ENCODE measurements at places on chromosomes 16 and 17.

GRCh38 chr16:67961551-67961957 is 6.9 kb downstream of the SLC12A4 start:
- peak; percentile 80 for DNase-seq

DNA sequence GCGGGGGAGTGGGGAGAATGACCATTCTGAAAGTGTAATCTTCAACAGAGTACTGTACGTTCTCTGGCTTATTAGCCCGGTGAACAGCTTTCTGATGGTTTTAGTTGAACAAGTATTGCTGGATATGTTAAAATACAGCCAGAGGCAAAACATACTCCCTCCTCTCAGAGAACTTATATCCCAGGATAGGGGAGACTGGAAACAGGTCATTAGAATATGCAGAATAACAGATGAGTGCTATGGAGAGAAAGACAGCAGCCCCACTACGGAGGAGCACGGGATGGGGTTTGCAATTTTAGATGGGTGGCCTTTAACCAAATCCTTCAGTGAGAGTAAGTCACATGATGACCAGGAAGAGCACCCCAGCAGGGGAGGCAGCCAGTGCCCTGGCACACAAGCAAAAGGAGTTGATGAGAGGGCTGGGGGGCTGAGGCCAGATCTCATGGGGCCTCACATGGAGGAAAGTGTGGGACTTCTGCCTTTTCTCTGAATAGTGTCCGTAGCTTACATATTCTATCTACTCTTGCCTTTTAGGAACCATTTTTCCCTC is 43.1 kb upstream of the SEC14L1 start:
- no peak for DNase-seq

GRCh38 chr17:40912486-40913210 is 24.8 kb downstream of the KRT23 start:
- DNase-seq = no peak

DNA sequence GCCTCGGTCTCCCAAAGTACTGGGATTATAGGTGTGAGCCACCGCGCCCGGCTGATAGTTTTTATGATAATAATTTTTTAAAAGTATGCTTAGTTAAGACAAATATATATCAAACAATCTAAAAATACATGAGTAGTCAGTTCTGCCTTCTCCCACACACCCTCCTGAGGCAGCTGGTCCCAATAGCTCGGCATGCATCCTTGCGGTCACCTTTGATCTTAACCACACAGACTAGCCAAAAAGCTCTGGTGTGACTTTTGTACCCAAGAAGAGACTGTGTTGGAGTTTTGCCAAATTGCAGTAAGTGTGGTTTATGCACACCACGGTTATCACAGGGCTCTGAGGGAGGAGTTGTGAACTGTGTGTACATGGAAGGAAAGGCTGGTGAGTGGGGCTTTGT is 25.6 kb downstream of the ATP6V0A1 start:
- no peak for DNase-seq

- DNase-seq = no peak
Observed at GRCh38 chr17:74998783-74999182, 11.4 kb downstream of the CDR2L start.

- DNase-seq = peak; percentile 85
Observed at GRCh38 chr17:51260237-51261023, at the start of gene UTP18. Gene UTP18, plus strand, starts transcription at chr17:51260546. Its CDS starts 39 bp downstream, at chr17:51260585.

DNA sequence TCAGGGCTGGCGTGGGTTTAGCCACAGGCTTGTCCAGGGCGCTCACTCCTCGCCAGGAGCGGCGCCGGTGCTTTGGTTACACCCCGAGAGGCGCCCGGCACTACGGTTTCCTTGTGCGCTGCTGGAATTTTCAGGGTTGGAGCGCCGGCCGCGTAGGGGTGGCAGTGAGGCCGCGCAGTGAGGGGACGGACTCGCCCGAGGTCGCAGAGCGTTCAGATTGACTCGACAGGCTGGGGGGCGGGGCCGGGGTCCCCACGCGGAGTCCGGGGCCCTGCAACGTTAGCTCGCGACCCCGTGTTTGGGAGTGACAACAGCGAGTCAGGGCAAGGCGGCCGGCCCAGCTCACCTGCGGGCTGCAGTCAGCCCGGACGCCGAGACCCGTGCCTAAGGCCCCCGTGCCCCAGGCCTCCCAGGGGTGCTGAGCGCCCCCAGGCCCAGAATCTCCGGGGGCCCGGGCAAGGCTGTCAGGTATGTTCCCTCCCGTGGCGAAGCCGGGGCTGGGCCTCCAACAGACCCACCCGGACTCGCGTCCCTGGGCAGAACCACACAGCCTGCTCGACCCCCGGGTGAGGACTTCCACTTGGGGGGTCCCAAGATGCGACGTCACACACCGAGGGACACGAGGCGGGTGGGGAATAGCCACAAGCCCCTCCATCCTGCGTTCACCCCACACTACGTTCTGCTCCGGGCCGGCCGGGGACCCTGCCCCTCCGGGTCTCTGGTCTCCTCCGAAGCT is 1.3 kb upstream of the ACTG1 start:
- DNase-seq = no peak

DNA sequence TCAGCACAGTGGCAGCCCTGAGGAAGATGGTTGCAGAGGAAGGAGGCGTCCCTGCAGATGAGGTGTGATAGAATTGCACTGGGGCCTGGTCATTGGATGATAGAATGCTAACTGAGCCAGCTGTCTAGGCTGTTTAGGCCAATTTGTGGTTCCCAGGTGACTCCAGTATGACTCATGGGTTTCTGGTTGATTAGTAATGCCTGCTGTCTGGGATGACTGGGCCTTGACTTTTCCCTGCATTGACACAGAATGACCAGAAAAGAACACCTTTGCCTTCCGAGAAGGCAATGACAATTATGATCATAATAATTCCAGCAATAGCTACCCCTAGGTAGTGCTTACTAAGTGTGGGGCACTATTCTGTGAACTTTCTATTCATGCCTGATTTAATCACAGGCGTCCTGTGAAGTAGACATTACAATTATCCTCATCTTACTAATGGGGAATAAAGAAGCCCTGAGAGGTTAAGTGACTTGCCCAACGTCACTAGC is 31.5 kb downstream of the USP43 start:
- DNase-seq = no peak

GRCh38 chr16:69563605-69564580 is 1.9 kb upstream of the NFAT5 start:
- no peak for DNase-seq

- DNase-seq = no peak
Observed at GRCh38 chr17:12632785-12633184, 32.9 kb upstream of the MYOCD start.

- peak; percentile 75 for DNase-seq
Observed at GRCh38 chr16:3625911-3626732, 14.7 kb upstream of the SLX4 start.

GRCh38 chr16:84391151-84392030 is 23.1 kb downstream of the ATP2C2 start:
- DNase-seq = no peak

- DNase-seq = peak; percentile 85
Observed at GRCh38 chr17:34067011-34067410, 188.1 kb upstream of the CCL2 start.

Measured in NCI-H2029 treated with DMSO at 0.1 percent for 48 hours (cell line).